ENCODE measurements at places on chromosomes 2 and 18.

DNA sequence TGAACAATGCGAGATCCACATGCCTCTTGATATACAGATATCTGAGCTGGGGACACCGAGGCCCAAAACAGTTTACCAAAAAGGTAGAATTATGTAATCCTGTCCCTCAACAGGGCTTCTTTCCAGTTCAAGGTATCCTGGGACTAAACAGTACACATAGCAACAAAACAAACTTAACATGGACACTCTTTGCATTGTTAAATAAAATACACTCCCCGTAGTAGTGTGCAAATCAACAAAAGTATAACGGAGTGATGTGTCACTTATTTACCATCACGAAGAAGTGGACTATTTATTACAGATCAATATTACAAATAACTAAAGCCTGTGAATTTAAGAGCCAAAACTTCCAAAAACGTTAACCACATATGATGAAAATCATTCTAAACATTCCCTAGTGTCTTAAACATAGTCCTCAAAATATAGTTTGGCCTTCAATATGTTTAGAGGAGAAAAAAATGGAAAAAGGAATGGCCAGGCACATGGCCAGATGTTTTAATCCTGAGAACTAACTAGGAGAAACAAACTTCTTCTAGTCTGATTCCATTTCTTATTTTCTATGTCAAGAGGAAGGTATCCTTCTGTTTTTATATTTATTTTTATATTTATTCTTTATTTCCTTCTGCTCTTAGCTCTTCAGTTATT, 377.5 kb downstream of the OSR1 start:
- DNase-seq: no peak

DNA sequence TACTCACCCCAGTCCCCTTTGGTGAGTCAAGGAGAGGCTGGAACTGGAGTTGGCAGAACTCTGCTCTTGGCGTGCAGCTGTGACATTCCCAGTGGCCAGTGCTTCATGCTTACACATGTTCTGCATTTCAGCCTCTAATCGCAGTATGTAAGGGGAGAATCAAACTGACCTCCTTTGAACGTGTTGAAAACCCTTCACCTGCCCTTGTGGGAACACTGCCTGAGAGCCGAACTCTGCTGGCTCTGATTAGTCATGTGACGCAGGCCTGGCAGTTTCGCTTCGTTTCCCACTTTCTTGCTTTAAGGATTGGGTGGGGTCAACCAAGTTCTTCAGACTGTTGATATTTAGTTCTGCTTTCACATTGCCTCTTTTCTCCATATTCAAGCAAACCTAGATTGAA, 173.8 kb upstream of the BCL2L11 start:
- DNase-seq: no peak

DNA sequence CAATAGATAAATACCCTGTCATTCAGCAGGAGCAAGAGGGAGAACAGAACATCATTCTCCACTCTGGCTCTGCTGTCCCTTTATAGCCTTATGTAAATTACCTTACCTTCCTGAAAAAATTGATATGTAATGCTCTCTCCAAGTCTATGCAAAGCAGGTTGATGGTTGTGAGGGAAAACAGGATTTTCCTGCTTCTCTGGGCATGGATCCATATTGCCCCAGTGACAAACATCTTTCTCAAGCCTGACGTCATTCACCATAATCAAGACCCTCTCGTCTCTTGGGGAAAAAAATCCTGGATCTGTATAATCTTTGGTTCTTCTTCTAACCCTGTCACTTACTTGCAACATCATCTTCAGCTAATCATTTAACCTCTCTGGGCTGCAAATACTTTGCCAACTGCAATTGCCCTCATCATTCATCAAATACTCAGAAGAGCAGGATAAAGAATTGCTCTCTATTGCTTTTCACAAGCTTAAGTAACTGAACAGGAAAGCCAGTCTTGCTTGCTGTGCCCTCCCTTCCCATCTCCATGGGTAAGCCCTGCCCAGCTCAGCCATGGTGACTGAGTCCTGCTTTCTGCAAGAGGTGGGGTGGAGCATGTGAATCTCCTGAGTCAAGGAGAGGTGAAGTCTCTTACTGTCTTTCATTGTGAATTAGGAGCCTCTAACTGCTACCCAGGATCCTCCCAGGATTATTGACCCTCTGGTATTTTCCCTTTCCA, 123.7 kb upstream of the KLF7 start:
- no peak for DNase-seq

DNA sequence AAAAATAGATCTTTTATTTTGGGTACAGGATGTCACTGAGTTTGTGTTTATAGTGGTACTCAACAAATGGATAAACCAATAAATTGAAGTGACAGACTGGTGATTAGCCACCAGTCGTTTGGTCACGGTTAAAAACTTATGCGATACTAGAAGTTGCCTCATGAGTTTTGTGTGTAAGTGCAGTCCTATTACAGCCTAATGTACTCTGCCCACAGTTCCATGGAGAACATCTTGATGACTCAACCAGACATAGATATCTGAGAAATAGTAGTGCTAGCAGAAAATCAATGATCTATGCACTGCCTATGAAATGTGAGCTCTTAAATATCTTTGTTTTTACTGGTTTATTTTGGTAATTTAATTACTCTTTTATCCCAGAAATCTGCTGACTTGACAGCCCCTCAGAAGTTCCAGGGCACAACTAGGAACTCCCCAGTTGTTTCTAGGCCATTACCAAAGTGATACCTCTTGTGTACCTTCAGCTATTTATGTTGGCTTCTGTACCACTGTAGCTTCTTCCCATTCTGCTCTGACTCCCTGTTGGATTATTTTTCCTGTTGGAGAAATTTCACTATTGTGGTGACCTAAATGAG, 209.1 kb upstream of the KCNJ3 start:
- DNase-seq: no peak

GRCh38 chr18:22347606-22348511, 69.9 kb downstream of the CTAGE1 start:
- DNase-seq: no peak

DNA sequence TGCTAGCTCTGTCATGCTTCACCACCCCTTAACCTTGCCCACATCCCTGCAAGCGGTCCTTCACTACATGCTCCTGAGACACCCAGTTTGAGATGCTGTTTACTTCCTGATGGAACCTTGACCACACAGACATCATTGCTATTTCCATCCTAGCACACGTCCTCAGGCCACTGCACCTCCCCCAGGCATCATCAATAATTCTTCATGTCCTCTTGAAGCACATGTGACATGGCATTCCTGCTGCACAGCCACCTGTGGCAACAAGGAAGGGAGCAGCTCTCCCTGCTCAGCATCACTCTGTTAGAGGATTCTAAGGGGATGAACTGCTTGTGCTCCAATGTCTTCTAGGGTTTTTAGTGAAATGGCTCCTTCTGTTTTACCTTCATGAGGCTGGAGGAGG, 26.1 kb upstream of the ST3GAL5 start:
- no peak for DNase-seq

DNA sequence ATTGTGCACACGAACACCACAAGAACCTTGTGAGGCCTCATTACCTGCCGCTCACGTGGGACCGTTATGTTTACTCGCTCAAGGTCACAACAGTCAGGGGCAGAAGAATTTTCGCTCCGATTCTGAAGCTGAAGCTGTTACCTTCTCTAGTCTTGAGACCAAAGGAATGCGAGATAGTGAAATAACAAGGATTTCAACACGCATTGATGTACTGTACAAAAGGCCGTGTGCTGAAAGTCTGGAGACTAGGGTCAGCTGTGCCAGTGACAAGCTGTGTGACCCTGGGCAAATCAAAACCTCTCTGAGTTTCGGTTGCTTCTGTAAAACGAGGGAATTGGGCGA, 583 bp downstream of the NEMP2 start:
- DNase-seq: no peak

- DNase-seq: no peak
Measured at GRCh38 chr2:139122711-139123158, 342.5 kb upstream of the NXPH2 start.

- DNase-seq: no peak
Measured at GRCh38 chr2:96144481-96145035, 682 bp downstream of the DUSP2 start.

DNA sequence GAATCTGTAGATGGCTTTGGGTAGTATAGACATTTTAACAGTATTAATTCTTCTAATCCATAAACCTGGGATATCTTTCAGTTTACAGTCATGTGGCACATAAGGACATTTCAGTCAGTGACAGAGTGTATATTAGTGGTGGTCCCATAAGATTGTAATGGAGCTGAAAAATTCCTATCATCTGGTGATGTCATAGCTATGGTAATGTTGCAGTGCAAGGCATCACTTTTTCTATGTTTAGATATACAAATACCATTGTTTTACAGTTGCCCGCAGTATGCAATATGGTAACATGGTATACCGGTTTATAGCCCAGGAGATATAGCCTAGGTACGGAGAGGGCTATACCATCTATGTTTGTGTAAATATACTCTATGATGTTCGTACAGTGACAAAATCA, 9.7 kb downstream of the CCDC150 start:
- DNase-seq: no peak

DNA sequence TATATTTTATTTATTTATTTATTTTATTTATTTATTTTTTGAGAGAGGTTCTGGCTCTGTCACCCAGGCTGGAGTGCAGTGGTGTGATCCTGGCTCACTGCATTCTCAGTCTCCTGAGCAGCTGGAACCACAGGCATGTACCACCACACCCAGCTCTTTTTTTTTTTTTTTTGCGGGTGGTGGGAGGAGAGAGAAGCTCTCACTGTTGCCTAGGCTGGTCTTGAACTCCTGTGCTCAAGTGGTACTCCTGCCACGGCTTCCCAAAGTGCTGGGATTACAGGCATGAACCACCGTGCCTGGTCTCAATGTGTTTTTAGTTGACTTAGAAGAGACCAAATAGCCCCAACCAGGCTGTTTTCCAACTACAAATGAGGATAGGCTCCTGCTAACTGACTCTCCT, 80.7 kb downstream of the PDCL3 start:
- DNase-seq: no peak

GRCh38 chr2:112143150-112143549, 5.0 kb downstream of the FBLN7 start:
- no peak for DNase-seq

DNA sequence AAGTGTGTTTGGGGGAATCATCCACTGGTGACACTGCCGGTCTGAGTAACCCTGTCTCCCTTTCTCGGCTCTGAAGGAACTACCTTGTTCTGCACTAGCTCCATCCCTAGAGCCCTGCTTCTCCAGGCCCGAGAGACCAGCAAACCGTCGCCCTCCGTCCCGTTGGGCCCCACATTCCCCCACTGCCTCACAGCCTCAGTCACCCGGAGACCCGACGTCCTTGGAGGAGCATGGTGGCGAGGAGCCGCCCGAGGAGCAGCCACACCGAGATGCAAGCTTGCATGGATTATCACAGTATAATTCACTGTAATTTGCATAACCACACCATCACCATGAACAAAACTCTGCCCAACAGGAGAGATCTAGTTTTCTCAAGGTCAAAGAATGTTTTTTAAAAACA, 126.2 kb downstream of the MTCL1 start:
- DNase-seq: no peak

- DNase-seq: no peak
Measured at GRCh38 chr18:3248062-3248657, 559 bp downstream of the MYL12A start.

DNA sequence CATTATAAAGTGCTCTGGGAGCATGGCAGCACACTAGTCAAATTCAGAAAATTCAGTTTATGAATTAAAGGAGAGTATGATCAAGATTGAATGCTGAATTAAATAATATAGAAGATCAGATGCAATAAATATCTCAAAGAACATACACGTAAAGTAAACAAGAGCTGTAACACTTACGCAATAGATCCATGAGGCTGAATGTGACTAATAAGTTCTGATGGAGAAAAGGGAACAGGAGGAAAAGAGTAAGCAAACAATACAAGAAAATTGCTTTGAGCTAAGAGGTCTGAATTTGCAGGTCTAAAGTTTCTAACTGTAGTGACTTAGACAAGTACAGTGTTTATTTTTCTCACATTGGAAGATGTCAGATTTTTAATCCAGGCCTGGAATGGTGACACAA, 646.7 kb upstream of the ZNF804A start:
- DNase-seq: no peak

DNA sequence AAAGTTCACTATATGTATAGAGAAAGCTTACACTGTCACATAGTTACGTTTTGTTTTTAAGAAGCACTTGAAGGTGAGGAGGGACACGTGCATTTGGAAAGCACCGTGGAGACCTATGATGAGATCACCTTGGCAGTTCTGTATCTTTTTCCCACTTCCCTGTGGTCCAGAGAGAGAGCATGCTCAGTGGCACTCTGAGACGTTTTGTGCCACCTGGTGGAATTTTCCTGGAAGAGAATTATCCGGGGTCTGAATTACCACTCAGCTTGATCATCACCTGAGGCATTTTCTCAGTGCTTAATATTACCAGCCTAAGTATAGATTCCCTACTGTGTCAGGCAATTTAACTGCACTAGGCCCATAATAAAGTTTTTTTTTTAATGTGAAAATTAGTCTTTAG, 469.4 kb upstream of the SMIM21 start:
- no peak for DNase-seq

GRCh38 chr2:36193680-36194079, 161.9 kb upstream of the CRIM1 start:
- no peak for DNase-seq

DNA sequence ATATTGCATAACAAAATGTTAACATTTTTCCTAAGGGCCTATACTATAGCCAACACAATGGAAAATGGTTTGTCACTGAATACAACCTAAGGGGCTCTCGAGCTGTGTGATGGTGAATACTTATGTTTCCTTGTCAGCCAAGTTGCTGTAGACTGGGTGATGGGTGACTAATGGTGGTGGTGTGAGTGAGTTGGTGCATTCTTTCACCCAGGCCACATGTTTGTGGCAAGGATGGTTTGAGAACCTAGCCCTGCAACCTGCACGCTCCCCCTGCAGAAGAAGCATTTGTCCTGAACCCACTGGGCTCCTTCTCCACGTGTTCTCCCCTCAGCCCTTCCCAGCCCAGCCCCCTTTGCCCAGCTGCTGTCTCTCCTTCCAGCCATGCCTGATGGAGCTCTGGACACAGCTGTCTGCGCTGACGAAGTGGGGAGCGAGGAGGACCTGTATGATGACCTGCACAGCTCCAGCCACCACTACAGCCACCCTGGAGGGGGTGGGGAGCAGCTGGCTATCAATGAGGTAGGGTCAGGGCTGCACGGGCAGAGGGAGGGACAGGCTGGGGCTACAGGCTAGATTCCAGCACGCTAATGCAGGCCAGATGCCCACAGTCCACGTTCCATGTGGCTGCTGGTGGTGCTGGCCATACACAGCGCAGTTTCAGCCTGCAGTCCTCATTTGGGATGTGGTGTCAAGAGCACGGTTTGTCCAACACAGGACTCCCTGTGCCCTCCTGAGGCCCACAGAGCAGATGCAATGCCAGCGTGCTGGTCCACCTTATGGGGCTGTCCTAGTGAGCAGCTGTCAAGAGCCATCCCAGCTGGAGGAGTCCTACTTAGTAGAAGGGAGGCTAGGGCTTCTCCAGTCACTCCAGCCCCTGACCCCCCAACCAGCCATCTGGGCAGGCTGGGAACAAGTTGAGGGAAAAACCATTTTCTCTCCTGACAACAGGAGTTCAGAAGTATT, 65.4 kb downstream of the FAM168B start:
- DNase-seq: no peak

- no peak for DNase-seq
Measured at GRCh38 chr2:11775384-11775783, 29.0 kb downstream of the LPIN1 start.

- no peak for DNase-seq
Measured at GRCh38 chr18:57981308-57982028, 62.6 kb upstream of the NEDD4L start.
